ENCODE measurements at places on chromosomes 16 and 17. TPM values are rescaled to one million over a fixed set of nuclear protein-coding genes. Genes with fewer than 3 reads are reported as not detected.

GRCh38 chr17:43020030-43020621, 2.1 kb downstream of the VAT1 start:
- no peak for DNase-seq
- H3K27me3 ChIP-seq = no peaks in the 10 kb centered on the region
- H3K36me3 ChIP-seq = peaks cover 46% of the 10 kb centered on the region
- peaks cover 53% of the 10 kb centered on the region for H3K4me1 ChIP-seq

GRCh38 chr17:59427425-59427921, 96.0 kb downstream of the YPEL2 start:
- no peaks in the 10 kb centered on the region for H3K27me3 ChIP-seq
- DNase-seq = no peak
- H3K36me3 ChIP-seq = no peaks in the 10 kb centered on the region
- no peak overlapping the region for H3K27ac ChIP-seq
- peaks cover 97% of the 10 kb centered on the region for H3K4me1 ChIP-seq
- no peak overlapping the region for H3K4me3 ChIP-seq

TBC1D3G gene
- not detected for total RNA-seq

DNA sequence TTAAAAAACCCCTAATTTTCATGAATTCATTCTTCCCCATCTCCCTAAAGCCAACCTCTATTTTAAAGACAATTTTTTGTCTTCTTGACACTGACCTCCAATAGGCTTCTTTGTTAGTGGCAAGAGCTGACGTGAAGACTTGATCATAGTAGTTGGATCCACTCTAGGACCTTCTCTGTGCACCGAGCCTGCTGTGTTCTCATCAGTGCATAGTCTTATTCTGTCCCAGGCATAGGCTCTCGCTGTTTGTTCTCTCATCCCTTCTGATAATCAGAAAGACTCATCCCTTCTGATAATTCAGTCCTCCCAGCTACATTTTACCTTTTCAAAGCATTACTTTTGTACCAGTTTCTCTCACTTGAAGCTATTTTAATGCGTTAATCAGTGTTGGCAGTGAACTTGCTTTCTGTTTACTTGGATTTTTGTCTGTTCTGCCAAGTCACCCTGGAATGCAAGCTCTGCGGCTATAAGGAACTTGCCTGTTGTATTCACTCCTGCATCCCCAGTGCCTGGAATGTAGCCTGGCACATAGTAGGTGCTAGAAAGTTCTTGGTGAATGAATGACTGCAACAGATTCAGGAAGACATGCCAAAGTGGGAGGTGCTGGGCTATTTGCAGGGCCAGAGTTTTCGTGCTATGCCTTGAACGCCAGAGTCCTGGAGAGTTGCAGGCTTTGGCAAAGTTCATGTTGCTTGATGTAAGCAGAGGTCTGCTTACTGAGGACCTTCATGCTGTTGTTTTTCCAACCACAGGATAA, 147.6 kb upstream of the MPHOSPH6 start:
- H3K4me1 ChIP-seq = no peaks in the 10 kb centered on the region
- H3K27ac ChIP-seq = no peak overlapping the region
- no peaks in the 10 kb centered on the region for H3K27me3 ChIP-seq
- no peaks in the 10 kb centered on the region for H3K36me3 ChIP-seq

DNA sequence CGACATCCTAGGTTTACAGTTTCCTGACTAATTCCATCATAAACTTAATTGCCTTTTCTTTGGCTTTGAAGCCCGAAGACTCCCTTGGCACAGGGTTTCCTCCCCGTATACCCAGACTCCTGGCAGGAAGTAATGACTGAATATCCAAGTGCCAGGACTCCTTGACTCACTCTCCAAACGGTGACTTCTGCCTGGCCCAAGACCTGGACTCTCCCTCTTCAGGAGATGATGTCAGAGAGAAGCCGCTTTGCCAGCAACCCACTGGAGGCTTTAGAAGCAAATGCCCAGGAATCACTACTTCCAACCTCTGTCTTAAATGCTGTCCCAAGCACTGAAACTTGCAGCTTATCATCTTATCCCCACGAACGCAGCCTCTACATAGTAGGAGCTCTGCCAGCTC, 146.5 kb downstream of the RGS9 start:
- no peak overlapping the region for H3K4me3 ChIP-seq
- peaks cover 30% of the 10 kb centered on the region for H3K27me3 ChIP-seq
- DNase-seq = no peak
- no peak overlapping the region for H3K27ac ChIP-seq
- H3K36me3 ChIP-seq = no peaks in the 10 kb centered on the region

KIF2B gene
- total RNA-seq = not detected

CRISPLD2 gene
- 0.31 TPM for total RNA-seq

DNA sequence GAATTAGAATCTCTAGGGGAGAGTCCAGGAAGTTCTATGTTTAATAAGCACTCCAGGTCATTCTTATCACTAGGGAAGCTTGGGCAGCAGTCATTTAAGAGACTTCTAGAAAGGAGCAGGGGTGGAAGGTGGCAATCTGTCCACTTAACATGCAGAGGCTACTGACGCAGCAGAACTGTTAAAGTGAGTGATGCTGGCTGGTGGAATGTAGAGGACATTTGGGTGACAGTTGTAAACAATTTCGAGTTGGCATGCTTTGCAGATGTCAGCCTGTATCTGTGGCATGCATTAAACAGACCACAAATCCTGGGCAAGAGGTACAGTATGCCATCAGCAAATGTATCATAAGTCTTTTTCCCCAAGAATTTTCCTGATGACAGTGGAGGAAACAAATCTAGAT, 40.5 kb upstream of the HS3ST3A1 start:
- DNase-seq = no peak
- no peak overlapping the region for H3K27ac ChIP-seq
- no peaks in the 10 kb centered on the region for H3K36me3 ChIP-seq
- no peaks in the 10 kb centered on the region for H3K27me3 ChIP-seq
- H3K4me1 ChIP-seq = no peaks in the 10 kb centered on the region
- H3K4me3 ChIP-seq = no peak overlapping the region

GRCh38 chr17:8019166-8019565, 16.8 kb downstream of the GUCY2D start:
- no peaks in the 10 kb centered on the region for H3K36me3 ChIP-seq
- H3K27me3 ChIP-seq = peaks cover 1% of the 10 kb centered on the region
- H3K4me1 ChIP-seq = peaks cover 30% of the 10 kb centered on the region
- no peak for DNase-seq
- no peak overlapping the region for H3K27ac ChIP-seq

- H3K4me3 ChIP-seq = peak overlapping the region; percentile 100
- peak overlapping the region; percentile 99 for H3K27ac ChIP-seq
- H3K36me3 ChIP-seq = peaks cover 60% of the 10 kb centered on the region
- H3K4me1 ChIP-seq = peaks cover 65% of the 10 kb centered on the region
- DNase-seq = no peak
- H3K27me3 ChIP-seq = no peaks in the 10 kb centered on the region
Observed at GRCh38 chr17:64503821-64504768, 2.0 kb downstream of the DDX5 start.

UTS2R gene
- 0.13 TPM for total RNA-seq

GRCh38 chr17:37674511-37674910, 31.3 kb upstream of the DDX52 start:
- DNase-seq = peak; percentile 67
- peak overlapping the region; percentile 97 for H3K27ac ChIP-seq
- H3K4me3 ChIP-seq = no peak overlapping the region
- no peaks in the 10 kb centered on the region for H3K36me3 ChIP-seq
- peaks cover 89% of the 10 kb centered on the region for H3K4me1 ChIP-seq
- no peaks in the 10 kb centered on the region for H3K27me3 ChIP-seq

DNA sequence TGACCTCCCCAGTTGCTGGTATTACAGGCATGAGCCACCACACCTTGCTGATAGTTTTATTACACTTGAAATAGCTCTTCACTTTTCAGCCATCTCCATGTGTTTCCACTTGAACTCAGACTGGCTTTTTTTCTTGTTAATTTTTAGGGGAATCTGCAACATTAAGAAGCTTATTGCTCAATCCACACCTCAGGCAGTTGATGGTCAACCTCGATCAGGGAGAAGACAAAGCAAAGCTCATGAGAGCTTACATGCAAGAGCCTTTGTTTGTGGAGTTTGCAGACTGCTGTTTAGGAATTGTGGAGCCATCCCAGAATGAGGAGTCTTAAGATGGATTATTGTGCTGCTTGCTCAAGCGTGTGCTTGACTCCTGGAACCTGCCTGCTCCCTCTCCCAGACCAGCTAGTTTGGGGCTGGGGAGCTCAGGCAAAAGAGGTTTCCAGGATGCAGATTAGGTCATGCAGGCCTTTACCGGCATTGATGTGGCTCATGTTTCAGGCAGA, 8.6 kb downstream of the ZNHIT3 start:
- peaks cover 26% of the 10 kb centered on the region for H3K36me3 ChIP-seq
- H3K27ac ChIP-seq = no peak overlapping the region
- H3K27me3 ChIP-seq = no peaks in the 10 kb centered on the region
- DNase-seq = no peak

DNA sequence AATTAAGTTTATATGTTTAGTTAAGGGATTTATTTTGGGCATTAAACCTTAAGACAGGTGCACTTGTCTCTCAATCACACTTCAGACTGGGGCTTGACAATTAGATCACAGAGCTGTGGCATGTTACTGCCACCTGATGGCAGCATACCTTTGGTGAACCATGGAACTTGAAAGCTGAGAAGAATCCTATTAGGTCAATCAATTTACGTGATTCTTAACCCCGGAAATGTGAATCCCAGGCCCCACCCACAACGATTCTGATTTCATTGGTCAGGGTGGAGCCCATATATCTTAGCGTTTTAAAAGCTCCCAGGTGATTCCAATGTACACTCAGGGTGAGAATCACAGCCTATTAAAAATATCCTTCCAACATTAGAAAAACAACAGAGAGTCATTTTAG, 91.0 kb downstream of the GSG1L start:
- no peak overlapping the region for H3K4me3 ChIP-seq
- H3K27ac ChIP-seq = no peak overlapping the region
- no peaks in the 10 kb centered on the region for H3K36me3 ChIP-seq
- no peaks in the 10 kb centered on the region for H3K27me3 ChIP-seq
- DNase-seq = peak; percentile 51

DNA sequence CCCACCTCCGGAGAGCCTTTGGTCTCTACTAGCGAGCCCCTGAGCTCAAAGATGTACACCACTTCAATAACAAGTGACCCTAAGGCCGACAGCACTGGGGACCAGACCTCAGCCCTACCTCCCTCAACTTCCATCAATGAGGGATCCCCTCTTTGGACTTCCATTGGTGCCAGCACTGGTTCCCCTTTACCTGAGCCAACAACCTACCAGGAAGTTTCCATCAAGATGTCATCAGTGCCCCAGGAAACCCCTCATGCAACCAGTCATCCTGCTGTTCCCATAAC, 702 bp downstream of the SPN start:
- DNase-seq = no peak
- H3K27me3 ChIP-seq = no peaks in the 10 kb centered on the region
- H3K36me3 ChIP-seq = no peaks in the 10 kb centered on the region

DNA sequence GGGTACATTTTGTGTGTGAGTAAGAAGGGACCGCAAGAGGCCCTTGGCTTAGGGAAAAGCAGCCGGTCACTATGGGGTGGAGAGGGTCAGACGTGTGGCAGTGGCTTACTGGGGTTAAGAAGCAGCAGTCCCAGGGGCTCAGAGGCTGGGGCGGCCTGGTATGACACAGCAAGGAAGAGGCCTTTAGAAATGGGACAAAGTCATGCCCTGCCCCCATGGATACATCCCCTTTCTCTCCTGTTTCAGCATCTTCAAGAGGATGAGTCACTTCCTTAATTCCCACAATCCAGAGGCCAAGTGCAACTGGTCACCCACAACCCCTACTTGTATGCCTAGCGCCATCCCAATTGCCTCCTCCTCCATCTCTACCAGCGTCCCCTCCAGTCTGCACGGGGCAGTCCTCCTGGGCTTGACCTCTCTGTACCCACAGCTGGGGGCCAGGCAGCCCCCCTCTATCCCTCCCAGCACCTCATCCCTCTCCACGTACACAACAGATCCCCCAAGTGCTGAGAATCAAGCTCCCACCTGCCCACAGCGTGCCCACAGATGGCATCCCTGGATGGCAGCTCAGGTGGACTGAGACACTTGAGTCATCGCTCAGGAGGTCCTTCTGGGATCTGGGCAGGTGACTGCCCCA, 6.9 kb upstream of the EFTUD2 start:
- no peaks in the 10 kb centered on the region for H3K36me3 ChIP-seq
- H3K4me1 ChIP-seq = peaks cover 42% of the 10 kb centered on the region
- DNase-seq = no peak
- H3K27ac ChIP-seq = no peak overlapping the region

STH gene
- not detected for total RNA-seq

DNA sequence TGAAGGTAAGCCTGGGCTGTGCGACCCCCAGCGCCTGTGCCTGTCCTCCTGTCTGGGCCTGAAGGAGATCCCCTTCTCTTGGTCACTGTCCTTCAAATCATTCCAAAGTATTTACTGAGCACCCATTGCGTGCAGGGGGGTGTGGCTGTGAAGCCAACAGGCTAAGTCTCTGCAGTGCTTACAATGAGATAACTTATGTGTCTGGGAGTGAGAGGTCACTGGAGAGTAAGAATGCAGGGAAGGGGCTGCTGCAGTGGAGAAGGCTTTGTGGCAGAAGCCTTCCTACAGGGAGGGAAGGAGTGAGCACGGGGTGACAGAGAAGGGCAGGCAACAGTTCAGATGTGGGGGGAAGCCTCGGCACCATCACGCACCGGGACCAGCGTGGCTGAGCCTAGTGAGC, 11.2 kb upstream of the SMIM5 start:
- peaks cover 6% of the 10 kb centered on the region for H3K4me1 ChIP-seq
- H3K4me3 ChIP-seq = no peak overlapping the region
- H3K27ac ChIP-seq = no peak overlapping the region
- no peak for DNase-seq
- no peaks in the 10 kb centered on the region for H3K27me3 ChIP-seq

ZNF286A gene
- total RNA-seq = 47.8 TPM

DNA sequence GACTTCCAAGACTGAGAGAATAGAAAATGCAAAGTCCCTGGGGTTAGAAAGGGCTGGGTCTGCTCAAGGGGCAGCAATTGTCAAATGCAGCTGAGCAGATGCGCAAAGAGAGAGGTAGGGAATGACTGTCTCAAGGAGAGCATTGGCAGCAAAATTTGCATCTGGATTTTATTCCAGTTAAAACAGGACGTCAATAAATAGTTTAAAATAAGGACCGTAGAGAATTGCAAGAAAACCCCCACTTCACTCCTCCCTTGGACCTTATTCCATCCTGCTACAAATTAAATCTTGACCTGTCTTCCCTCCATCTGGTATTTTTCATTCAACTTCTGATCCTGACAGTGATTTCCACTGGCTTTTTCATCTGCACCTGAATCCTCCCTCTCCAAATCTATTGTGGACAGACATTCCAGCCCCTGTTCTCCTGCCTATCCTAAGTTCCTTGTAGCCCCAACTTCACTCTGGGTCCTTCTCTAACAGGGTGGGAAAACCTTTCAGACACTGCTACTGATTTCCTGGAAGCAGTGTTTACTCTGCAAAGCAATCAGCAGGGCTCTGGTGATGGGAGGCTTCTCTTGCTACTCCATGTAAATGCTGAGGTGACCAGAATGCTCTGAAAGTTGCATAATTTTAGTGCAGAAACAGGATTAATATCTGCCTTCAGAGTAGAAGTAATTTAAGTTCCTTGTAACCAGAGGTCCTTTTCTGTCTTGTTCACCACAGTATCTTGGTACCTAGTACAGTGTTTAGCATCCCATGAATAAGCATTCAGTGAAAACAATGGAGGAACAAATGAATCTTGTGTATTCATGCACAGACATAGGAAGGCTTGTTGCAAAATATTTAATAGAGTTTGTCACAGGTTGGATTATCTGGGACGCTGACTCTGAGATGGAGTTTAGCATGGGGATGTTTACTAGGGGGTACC, 79.2 kb downstream of the CDH11 start:
- no peaks in the 10 kb centered on the region for H3K36me3 ChIP-seq
- DNase-seq = no peak
- H3K4me3 ChIP-seq = no peak overlapping the region
- H3K4me1 ChIP-seq = no peaks in the 10 kb centered on the region

- no peak overlapping the region for H3K27ac ChIP-seq
- no peak for DNase-seq
- peaks cover 24% of the 10 kb centered on the region for H3K4me1 ChIP-seq
- peaks cover 4% of the 10 kb centered on the region for H3K27me3 ChIP-seq
Observed at GRCh38 chr16:84847564-84848355, 28.0 kb downstream of the CRISPLD2 start.

CENPX gene
- total RNA-seq = 166 TPM
